ENCODE measurements at places on chromosomes 4 and X.

DNA sequence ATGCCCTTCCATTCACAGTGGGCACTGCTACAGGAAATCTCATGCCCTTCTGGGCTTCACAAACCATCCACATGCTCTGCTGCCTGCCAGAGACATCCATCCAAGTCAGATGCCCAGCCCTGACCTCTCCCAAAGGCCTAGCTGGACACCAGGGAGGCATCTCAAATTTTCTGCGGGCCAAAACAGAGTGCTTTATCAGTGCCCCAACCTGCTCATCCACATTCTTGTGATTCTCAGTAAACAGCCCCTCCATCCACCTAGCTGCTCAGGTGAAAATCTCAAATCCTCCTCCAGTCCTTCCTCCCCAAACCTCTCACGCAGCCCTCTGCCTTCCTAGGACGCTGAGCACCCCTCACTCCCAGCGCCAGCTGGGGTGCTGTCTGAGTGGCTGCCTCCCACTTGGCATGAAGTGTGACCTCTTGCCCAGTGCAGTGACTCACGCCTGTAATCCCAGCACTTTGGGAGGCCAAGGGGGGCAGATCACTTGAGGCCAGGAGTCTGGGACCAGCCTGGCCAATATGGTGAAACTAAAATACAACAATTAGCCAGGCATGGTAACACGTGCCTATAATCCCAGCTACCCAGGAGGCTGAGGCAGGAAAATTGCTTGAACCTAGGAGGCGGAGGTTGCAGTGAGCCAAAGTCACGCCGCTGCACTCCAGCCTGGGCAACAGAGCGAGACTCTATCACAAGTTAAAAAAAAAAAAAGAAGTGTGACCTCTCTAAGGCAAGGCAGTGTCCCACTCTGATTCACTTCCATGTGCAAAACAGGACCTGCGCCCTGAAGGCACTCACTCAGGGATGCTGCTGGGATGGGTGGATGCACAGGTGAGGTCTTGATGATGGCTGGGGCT is 1.7 kb upstream of the AFAP1 start:
- no peak for DNase-seq

GRCh38 chrX:43822014-43822413 is 60.2 kb downstream of the MAOB start:
- DNase-seq, result no peak

- no peak for DNase-seq
These were observed 57.2 kb downstream of the ARFIP1 start for GRCh38 chr4:152836936-152837335.

GRCh38 chrX:139739138-139739537 is 31.2 kb upstream of the MCF2 start:
- no peak for DNase-seq

DNA sequence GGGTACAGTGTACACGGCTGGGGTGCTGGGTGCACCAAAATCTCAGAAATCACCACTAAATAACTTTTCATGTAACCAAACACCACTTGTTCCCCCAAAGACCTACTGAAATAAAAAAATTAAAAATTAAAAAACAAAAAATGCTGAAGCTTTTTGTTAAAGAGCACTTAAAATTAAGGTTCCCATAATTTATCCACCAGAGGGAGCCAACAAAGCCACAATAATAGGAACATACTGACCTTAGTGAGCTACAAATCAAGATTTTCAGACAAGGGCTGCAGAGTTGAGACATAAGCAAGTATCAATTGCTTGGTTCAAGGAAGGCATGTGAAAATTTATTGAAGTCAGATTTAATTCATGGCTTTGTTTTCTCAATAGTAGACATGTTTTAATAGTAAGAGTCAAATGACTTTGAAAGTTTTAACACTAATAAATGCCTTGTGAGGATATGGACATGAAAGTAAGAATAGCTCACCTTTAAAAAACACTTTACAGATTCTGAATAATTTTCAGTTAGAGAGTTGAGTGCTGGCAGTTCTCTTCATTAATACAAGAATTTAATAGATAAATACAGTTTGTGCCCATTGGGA is 43.0 kb upstream of the SCOC start:
- no peak for DNase-seq

GRCh38 chrX:5458300-5458842 is 770.3 kb downstream of the NLGN4X start:
- DNase-seq, result no peak

GRCh38 chr4:126123611-126124325 is 809.0 kb downstream of the FAT4 start:
- no peak for DNase-seq

DNA sequence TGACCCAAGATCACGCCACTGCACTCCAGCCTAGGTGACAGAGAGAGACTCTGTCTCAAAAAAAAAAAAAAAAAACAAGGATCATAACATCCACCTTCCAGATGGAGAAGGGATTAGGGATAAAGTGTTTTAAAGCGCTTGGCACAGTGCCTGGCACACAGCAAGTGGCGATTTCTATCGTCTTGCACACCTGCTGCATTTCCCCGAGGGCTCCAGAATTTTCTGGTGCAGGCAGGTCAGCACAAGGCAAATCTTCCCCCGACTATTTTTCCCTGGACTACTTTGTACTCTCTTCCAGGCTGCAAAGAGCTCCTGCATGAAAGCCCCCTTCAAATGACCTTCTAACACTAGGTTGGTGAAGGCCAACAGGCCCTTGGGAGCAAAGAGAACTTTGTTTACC is 57.3 kb downstream of the APBB2 start:
- peak; percentile 72 for DNase-seq

DNA sequence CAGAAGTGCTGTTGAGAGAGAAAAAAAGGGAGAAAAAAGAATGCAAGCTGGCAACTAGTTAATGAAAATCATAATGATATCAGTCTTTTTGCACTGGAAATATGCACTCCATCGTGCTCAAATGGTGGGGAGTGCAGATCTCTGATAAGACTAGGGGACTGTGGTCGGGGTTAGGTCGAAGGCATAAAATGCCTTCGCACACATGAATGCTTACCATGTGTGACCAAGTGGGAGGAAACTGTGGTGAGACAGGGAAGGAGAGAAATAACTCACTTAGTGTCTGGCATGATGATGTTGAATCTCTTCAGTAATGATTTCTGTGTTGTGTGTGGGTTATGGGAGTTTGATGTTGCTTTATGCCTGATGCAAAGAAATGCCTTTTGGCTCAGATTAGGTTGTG is 358.9 kb downstream of the FBXO8 start:
- no peak for DNase-seq

- DNase-seq, result no peak
These were observed 35.5 kb upstream of the PLS3 start for GRCh38 chrX:115525486-115525885.

- DNase-seq, result no peak
These were observed 167.8 kb downstream of the AFAP1 start for GRCh38 chr4:7771541-7772507.

- DNase-seq, result no peak
These were observed 10.2 kb downstream of the CC2D2A start for GRCh38 chr4:15479913-15480185.

GRCh38 chr4:7765666-7766065 is 174.0 kb downstream of the AFAP1 start:
- no peak for DNase-seq

- DNase-seq, result no peak
These were observed 141.6 kb downstream of the IL1RAPL2 start for GRCh38 chrX:104707572-104707971.

DNA sequence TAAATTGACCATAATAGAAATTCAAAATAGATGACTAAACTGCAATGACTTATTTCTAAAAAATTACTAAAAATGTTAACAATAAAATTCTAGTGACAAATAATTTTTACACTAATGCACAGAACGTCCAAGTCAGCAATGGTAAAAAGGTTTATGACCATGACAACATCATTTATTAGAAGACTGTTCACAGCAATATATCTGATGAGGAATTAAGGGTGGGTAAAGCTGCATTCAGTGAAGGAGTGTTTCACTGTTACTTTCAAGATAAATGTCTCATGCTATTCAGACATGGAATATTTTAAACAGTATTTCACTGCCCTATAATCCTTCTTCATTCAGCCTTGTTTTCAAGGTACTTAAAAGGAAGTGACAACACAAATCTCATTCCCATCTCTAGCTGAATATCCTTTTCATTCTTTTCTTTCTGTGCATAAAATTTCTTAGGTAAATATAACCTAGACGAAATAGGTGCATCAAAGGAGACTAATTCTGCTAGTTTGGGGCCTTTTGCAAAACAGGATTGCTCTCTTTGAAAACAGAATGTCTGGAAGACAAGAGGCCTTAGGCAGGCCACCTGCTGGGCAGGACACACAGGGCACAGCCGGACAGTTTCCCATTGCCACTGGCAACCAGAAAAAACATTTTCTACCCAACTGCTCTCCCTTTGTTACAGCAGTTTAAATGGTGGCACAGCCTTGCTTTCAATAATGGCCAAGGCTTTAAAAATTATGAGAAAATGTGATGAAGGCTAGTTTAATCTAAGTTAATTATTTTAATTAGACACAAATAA is 600.3 kb downstream of the SPRY1 start:
- DNase-seq, result no peak

DNA sequence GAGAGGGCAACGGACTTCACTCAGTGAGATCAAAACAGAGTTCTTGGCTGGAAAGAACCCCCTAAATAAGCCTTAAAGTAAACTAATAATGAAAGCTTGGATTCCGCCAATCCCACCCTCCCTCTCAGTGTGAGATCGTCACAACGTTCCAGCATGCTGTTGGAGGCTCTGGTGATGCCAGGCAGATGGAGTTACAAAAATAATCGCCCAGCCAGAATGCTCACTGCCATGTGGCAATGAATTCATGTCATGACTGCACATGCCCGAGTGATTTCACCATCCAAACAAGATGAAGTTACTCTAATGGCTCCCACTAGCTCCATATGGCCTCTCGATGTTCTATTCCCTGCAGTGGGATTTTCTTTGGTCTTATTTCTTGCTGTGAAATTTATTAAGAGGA is 248.0 kb downstream of the SPATA18 start:
- peak; percentile 68 for DNase-seq

DNA sequence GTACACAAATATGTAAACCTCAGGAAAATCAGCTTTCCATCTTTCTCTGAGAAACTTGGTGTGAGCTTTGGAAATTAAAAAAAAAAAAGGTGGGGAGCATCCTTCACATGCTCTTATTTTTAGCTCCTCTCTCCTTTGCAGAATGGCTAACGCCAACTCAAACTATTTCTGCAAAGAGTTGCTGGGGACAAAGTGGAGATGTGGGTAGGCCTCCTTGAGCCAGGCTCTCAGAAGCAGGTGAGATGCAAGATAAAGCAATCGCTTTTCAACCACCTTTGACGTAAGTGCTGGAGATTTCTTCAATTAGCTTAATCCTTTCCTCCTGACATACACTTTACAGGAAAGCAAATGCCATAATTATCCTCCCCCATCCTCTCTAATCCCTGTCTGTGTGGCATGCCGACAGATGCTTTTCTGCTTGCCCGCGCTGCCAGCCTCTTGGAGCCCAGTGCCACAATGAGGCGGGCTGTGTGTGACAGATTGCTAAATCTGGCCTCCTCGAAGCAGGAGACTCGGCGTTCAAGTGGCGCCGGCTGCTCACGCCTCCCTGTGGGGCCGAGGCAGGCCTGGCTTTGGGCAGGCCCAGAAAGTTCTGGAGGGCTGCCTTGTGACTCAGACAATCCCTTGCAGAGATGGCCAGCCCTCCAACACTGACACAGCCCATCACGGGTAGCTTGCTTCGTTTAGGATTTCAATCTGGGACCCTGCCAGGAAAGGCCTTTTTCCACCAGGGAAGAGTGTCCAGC is 64.9 kb upstream of the SOD3 start:
- DNase-seq, result peak; percentile 47

DNA sequence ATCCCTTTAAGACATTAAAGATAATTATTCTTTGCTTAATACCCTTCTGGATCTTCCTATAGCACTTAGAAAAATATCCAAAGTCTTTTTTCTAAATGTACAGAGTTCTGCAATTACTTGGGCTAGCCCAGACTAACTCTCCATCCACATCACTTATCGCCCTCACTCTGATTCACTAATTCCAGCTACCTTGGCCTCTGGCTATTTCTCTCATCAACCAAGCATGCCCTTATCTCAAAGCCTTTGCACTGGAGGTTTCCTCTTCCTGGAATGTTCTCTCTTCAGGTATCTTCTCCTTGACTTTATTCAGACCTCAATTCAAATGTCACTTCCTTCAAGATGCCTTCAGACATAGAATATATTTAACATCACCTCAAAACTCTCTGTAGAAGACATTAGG is 345.1 kb upstream of the SMIM31 start:
- DNase-seq, result no peak

DNA sequence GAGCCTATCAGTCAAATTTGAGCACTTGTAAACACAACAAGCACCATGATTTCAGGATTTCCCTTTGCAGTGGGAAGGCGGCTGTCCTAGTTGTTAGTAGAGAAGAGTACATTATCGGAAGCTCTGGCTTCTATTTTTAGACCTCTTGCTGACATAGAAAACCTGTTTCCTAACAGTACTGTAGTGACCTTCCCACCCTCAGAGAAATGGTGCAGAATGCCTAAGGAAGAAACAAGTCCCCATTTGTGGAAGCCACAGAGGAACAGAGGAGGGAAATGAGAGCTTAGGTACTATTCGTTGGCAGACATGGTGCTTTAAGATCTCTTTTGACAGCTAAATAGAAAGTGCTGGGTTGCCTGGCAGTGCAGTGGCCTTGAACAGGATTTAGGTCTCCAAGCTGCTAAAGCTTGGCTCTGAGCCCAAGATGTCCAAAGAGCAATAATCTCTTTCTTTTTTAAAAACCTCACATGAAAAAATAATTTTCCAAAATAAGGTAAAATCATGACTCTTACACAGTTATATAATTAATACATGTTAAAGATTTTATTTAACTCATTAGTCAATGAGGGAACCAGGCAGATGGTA is 24.9 kb downstream of the GLRA2 start:
- DNase-seq, result no peak

DNA sequence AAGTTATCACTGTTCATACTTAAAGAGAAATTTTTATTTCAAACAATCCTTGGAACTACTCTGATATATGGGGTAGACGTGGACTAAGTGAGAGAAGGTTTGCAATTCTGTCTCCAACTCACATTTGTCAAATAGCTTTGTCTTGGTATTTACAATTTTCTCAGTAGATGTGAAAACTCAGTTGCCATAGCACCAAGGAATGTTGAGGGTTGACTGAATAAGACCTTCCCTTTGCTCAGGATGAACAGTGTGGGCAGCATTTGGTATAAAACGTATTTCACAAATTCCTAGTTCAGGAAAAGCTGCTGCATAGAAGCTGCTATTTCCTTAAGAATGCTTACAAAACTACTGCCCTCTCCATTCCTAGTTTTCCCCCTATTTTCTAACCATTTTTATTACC is 399.5 kb downstream of the NKX6-1 start:
- no peak for DNase-seq

GRCh38 chrX:72060196-72060920 is 71.4 kb downstream of the RTL5 start:
- DNase-seq, result no peak

DNA sequence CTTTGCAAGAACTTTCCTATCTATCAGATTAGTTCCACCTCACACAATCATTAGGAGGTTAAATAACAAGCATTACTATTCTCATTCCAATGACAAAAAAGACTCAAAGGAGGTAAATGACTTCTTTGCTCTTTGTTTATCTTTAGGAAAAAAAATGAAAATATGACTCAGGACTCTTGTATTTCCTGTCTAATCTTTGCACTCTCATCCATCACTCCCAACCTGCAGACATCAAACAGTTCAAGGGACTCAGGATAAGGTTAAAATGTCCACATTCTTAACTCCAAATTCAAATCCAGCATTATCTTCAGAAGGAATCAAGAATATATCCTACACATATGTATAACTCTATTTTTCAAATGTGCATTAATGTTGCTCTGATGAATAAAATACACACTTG is 139.6 kb downstream of the UNC5C start:
- DNase-seq, result no peak

- DNase-seq, result no peak
These were observed 110.1 kb upstream of the MED14 start for GRCh38 chrX:40845331-40845911.

- DNase-seq, result no peak
These were observed 205.6 kb upstream of the EOLA2 start for GRCh38 chrX:150143721-150144440.
